ENCODE measurements at places on chromosomes 16 and 17.

GRCh38 chr16:25013751-25014499 lies 1.2 kb downstream of the ARHGAP17 start:
- no peak for DNase-seq

- DNase-seq: no peak
These were observed 33.8 kb upstream of the NSRP1 start for GRCh38 chr17:30082773-30083172.

DNA sequence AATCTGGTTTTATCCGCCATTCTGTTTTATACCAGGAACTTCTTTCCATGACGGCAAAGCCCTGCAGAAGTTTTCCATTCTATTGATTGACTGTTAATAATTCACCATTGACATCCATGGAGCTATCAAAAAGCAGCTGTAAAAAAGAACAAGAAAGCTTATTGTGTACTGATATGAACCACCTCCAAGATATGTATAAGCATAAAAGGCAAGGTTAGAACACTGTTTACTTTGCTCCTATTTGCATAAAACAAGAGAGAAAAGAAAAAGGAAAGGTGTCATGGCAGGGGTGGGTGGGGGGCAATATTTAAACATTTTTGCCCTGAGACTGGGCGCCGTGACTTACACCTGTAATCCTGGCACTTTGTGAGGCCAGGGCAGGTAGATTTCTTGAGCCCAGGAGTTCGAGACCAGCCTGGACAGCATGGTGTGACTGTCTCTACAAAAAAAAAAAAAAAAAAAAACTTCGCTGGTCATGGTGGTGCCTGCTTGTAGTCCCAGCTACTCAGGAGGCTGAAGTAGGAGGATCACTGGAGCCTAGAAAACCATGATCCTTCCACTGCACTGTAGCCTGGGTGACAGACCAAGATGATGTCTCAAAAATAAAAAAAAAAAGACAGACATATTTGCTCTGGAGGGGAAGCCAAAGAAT lies 52.5 kb downstream of the TMEM114 start:
- DNase-seq: no peak

DNA sequence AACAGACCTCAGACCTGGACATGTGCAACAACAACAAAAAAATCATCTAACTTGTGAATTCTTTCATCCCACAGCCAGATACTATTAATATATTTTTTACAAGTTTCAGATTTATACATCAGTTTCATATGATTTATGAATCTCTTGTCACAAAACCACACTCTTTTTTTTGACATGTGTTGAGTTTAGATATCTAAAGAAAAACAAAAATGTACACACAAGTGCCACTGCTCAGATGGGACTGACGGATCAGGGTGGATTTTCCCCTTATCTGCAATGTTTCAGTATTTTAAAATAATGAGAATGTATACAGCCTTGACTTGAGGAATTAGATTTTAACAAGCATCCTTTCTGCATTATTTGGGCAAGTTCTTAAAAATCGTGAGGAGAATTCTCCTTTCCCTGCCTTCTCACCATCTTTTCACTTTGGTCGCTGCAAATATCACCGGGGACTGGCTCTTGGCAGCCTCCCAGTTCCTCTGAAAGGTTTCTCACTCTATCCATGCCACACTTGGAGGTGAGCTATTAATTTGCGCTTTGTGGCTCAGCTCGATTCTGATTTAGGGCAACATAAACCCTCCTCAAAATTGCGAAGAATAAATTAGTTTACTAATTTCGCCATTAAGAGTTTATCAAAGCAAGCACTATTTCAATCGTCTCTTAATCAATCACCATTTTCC lies 225.7 kb downstream of the XYLT1 start:
- no peak for DNase-seq

- peak; percentile 38 for DNase-seq
These were observed 2.6 kb downstream of the COG4 start for GRCh38 chr16:70520612-70521297.

- peak; percentile 29 for DNase-seq
These were observed 35.8 kb upstream of the ZFP90 start for GRCh38 chr16:68503334-68503733.

DNA sequence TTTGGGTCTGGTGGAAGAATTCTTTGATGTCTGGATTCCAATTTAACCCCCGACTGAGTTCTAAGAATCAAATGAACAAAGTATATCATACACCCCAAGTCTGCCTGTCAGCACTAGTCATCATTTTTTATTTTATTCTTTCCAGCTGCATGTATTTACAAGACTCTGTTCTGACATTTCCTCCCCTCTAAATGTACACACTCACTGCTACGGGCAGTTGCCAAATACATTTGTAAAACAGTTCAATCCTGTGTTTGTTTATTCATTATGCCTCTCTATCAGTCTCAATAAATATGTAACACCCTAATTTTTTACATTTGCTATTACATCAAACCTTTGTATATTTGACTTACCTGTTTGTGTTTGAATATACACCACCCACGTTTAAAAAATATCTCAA lies 422.3 kb upstream of the PSMD7 start:
- no peak for DNase-seq

GRCh38 chr16:3476409-3476808 lies 18.9 kb downstream of the C16orf90 start:
- DNase-seq: no peak

DNA sequence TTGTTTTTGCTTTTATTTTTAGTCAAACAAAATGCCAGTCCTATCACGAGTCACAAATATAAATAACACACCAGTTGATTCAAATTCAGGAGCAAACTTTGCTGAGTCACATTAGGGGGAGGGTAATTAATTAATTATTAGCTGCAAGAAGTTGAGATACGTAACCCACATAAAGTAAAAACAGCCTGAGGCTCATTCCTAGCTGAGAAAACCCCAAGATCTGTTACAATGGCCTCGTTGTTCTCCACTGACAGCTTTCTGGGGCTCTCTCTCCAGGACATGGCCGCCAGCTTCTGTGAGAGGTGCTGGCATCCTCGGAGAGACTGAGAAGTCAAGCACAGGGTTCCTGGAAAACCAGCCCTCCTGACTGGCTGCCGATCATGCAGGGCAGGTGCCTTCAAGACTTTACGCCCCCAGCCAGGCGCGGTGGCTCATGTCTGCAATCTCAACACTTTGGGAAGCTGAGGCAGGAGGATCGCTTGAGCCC lies 11.1 kb downstream of the RAB40B start:
- no peak for DNase-seq

- no peak for DNase-seq
These were observed 2.6 kb downstream of the SNX20 start for GRCh38 chr16:50678531-50678930.

DNA sequence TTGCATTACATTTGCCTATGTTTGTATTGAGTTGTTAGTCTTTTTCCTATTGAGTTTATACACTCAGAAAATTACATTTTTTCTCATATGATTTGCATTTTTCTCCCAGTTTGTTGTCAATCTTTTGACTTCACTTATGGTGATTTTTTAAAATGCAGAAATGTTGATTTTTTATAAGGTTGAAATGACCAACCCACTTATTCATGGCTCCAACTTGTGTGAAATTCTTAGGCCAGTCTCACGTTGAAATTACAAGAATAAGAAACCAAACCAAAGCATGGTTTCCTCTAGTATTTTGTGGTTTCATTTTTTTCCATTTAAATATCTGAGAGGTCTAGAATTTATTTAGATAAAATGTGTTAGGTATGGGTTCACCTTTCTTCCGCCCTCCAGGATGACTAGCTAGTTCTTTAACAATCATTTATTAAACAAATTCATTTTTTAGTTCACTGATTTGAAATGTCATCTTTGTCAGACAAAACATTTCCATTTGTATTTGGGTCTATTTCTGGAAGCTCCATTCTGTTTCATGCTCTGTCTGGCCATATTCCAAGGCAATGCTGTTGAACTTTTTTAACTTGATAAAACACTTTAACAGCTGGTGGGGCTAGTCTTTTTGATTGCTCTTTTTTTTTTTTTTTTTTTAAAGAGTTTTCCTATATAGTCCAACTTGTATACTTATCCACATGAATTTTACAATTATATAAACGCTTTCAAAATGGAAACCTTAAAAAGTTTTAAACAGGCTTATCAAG lies 40.0 kb downstream of the FAM20A start:
- no peak for DNase-seq

GRCh38 chr17:59346341-59346740 lies 14.9 kb downstream of the YPEL2 start:
- DNase-seq: no peak

- no peak for DNase-seq
These were observed 7.6 kb downstream of the NOL11 start for GRCh38 chr17:67725373-67725791.

DNA sequence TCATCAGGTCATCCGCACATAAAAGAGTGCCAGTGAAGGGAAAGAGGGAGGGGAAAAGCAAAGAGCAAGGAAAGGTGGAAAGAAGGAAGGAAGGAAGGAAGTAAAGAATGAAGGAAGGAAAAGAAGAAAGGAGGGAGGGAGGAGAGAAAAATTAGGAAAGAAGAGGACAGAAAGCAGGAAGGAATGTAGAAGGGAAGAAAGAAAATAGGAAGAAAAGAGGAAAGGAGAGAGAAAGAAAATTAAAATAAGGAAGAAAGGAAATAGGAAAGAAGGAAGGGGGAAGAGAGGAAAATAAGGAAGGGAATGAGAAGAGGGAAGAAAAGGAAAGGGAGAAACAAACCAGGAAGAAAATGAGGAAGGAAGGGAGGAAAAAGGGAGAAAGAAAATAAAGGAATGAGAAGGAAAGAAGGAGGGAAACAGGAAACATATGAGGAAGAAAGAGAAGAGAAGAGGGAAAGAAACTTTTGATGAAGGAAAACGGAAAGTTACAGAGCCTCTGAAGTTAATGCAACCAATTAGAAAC lies 212.6 kb downstream of the XYLT1 start:
- DNase-seq: no peak

DNA sequence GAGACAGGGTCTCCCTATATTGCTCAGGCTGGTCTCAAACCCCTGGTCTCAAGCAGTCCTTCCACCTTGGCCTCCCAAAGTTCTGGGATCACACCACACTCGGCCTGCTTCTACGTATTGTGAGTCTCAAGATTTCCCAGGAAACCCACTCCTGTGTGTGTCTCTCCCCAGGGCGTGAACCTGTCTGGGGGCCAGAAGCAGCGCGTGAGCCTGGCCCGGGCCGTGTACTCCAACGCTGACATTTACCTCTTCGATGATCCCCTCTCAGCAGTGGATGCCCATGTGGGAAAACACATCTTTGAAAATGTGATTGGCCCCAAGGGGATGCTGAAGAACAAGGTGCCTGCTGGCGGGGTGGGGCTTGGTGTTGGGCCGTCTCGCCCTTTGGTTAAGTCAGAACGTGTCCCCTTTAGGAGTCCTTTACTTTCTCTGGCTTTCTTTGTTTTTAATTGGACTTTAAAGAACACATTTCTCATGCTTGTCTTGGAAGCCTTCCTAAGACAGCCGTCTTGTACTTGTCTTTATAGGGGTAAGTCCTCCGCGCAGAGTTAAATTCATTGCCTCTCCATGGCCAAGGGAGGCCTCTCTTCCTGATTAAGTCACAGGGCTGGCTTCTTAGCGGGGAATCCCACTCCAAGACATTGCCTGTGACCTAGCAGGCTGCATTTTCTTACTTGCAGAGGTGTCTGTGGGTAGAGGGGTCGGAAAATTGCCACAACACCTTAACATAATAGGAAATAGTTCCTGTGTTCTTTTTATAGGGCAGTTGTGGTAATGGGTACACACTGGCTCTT lies 136.4 kb downstream of the ABCC6 start:
- no peak for DNase-seq

DNA sequence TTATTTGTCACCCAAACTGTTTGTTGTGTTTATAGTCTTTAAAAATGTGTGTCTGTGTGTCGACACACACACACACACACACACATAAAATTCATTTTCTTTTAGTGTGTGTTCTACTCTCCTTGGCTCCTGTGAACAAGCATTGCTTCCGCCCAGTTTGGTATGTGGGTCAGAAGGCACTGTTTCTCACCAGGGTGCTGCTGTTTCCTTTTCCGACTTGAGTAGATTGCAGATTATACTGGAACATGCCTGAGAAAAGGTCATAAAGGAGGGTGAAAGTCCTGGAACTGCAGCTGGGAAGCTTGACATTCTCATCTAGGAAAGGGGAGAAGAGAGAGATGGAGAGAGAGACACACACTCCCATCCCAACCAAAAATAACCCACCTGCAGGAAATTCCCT lies 330.3 kb downstream of the BCAS3 start:
- no peak for DNase-seq

DNA sequence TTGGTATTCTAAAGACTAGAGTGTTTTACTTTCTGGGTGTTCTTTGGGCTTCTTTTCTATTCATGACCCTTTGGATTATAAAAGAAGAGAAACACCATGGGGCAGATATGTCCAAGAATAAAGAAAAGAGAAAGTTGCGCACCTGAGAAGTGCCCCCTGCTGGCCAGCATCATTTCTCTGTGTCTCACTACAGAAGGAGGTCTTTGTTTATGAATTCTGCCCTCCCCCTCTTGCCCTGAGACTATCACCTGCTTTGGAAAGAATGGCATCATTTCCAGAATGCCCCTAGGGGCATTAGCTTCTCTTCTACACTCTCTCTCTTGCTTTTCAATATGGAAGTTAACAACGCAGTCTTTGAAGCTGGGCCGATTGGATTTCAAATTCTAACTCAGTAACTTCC lies 45.0 kb downstream of the CDH13 start:
- no peak for DNase-seq

DNA sequence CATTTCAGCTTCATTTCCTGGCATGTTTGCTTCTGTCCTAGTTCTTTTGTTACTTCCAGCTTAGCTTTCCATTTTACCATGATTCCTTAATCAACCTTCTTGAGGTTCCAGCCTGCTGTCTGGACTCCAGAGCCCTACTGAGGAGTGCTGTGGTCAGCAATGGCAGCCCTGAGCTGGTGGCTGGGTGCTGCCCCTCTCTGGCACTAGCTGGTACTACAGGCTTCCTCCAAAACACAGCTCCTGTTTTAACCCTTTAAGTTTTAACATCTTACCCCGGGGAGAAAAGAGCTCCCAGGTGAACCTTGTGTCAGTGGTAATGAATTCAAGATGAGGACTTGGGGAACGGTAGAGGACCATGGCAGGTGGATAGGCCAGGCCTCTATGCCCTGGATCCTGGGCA lies 395.5 kb downstream of the TMEM114 start:
- DNase-seq: no peak

- DNase-seq: no peak
These were observed 14.2 kb downstream of the C16orf90 start for GRCh38 chr16:3480901-3481695.

DNA sequence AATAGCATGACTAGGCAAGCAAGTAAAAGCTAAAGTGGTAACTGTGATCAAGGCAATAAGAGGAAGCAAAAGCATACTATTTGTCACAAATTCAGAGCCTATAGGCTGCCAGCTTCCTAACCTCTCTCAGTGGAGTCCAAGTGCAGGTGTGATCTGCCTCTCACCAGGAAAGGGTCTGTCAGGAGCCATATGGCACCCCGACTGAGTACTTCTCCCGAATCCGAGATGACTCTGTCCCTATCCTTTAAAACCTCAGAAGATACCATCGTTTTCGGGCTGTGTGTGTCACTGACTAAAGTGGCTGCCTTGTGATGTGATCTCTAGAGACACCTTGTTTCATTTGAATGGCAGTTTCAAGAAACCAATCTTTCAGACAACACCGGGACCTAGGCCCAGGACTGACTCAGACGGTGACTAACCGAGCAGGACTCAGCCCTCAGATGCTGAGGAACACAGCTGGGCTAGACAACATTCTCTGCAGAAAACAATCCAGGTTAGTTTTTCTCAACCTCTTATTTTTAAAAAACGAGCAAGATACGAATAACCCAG lies 63.6 kb downstream of the SMG6 start:
- DNase-seq: peak; percentile 80
